Effector CD8-positive, alpha-beta T cell (primary cell): ENCODE measurements at places on chromosomes 5 and 9.

GRCh38 chr5:123433596-123433995, 10.4 kb upstream of the CEP120 start:
- DNase-seq: no peak

DNA sequence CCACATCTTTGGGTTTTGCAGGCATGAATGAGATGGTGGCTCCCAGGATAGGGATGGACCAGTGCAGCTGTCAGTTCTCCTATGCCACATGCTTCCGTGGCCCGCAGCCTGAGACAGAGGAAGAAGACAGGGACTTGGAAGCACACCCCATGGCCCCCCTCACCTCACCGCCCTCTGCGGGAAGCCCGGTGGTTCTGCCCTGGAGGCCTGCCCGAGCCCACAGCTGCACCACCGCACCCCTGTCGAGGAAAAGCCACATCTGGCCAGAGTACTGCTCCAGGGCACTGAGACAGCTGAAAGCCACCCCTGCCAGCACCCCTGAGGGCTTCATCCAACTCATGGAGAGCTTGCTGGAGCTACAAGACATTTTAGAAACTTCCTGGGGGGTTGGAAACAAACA, 7.6 kb upstream of the TRMT10B start:
- DNase-seq: no peak

- no peak for DNase-seq
These were observed 417.9 kb downstream of the SLCO4C1 start for GRCh38 chr5:101878190-101878589.

- DNase-seq: no peak
These were observed 26.4 kb downstream of the FBXL7 start for GRCh38 chr5:15526413-15526812.

- DNase-seq: no peak
These were observed 268.7 kb downstream of the AOPEP start for GRCh38 chr9:94995048-94995693.

- no peak for DNase-seq
These were observed 1.0 kb downstream of the RABL6 start for GRCh38 chr9:136808806-136809158.

DNA sequence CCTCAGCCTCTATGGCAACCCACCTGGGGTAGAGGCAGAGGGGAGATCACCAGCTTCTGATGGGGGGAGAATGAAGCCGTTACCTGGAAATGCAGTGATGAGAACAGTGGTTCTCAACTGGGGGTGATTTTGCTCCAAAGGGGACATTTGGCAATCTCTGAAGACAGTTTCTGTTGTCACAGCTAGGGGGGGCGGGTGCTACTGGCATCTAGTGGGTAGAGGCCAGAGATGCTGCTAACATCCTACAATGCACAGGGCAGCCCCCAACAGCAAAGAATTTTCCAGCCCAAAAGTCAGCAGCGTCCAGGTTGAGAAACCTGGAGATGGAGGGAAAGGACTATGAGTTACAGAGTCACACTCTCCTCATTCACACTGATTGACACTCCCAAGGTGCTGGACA, 84.5 kb downstream of the FGF1 start:
- no peak for DNase-seq

DNA sequence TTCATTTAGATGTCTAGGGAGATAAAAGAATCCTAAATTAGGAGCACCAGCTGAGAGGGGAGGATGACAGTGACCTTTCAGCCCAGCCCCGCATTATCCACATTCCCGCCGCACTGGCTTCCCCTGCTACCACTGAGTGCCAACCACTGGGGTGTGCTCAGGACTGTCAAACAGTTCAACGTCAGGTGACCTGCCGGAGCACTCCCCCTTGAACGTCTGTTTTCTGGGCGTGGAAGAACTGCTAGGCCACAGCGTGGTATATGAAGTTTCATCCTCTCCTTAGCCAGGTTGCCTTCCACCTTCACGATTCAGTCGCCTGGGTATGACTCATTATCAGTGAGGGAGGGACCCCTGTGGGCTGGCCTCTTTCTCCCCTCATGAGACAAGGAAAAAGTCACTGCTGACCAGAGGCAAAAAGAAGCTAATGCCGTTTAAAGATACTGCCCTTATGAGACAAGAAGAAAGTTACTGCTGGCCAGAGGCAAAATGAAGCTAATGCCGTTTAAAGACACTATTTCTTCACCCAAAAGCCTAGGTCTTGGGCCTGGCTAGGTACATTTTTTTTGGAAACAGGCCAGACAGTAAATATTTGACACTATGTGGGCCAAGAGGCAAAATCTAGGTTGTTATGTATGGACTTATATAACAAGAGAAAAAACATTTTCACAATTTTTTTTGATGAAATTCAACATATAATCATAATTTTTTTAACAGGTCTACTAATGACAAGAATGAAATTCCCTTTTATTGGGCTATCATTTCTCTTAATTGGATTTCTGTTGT, 4.6 kb downstream of the NMRK1 start:
- no peak for DNase-seq

GRCh38 chr5:39485079-39485478, 60.3 kb upstream of the DAB2 start:
- no peak for DNase-seq
